ENCODE measurements at places on chromosomes 4 and X.

DNA sequence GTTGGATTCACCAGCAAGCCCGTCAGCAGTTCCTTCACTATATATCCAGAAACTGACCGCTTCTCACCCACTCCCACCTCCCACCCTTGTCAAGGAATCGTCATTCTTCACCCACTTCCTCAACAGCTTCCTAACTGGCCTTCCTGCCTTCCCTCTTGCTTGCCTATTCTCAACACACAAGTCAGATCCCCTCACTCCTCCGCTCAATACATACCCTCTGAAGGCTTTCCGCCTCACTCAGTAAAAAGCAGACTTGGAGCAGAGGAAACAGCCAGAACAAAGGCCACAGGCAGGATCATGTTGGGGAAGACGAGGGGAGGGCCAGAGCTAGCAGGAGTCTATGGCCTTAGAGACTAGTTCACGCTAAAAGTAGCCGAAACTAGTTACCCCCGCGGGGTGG, 23.7 kb downstream of the RWDD4 start:
- DNase-seq, result no peak

DNA sequence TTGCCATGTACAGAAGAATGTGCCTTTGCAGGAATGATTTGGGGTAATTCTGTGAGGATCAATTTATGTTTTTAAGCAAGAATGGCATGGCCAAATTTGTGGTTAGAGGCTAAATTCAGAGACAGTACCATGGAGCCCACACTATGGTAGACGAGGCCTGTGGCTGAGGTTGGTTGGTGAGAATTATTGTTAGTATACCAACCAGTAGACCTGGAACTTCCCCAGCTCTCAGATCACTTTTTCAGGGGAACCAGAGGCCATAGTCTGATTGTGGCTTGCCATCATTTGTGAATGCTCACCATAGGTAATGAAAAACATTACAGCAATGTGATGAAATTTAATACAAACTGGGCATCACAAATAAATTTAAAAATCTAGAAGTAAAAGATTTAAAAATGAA, 56.3 kb downstream of the SHISA3 start:
- DNase-seq, result no peak

GRCh38 chrX:51336584-51336983, 4.0 kb downstream of the NUDT10 start:
- no peak for DNase-seq

DNA sequence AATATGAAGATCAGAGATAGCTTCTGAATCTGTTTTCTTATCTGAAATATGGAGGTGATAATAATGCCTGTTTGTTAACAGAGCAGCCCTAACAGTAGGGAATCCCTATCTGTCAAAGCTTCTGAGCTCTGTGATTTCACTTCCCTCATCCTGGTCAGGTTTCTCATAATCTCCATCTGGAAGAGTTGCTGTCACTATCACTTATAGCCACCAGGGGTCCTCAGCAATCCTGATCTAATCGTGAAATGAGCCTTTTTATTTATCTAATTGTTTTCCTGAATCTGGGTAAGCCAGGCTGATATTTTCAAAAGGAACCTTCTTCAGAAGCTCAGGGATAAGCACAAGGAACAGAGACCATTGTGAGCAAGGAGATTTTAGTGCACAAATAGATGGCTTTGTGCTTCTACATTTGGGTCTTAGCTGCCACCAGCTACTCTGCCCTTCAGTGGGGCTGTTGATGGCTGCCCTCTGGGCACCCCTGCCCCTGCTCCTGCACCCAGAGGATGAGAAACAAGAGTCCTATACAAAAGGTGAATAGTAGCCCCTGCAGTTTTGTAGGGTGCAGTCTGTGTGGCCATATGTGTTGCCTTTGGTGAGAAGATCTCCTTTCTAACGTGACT, 196.4 kb upstream of the RADX start:
- peak; percentile 20 for DNase-seq

- DNase-seq, result no peak
Observed at GRCh38 chr4:86939729-86940575, 5.1 kb downstream of the AFF1 start.

- DNase-seq, result no peak
Observed at GRCh38 chr4:39319676-39320075, 46.5 kb downstream of the RFC1 start.

DNA sequence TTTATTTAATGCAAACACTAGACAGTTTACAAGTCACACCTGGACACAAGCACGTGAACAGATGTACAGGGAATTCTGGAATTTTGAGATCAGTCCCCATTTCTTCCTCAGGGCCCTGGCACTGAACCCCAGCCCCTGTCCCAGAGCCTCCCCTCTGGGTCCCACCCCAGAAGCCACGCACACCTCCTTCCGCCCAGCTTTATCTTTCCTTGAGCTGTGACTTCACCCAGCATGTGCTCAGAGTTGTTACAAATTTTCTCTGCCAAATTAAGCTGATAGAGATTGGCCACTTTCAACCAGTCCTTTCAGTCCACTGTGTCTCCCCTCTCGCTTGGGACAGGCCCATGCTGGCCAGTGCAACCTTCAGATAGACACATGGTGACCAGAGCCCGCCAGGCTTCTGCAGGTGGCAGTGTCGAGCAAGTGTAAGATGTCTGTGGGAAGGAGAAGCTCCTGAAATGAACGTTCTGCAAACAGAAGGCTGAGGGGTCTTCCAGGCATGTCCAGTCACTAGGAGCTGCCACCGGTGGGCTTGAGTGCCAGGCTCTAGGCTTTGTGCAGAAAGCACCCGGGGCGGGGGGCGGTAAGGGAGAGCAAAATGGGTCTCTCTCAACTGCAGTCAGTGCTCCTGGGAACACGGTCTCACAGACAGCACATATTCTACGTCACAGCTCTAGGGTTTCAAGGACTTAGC, 73.3 kb downstream of the MTMR1 start:
- DNase-seq, result no peak

- no peak for DNase-seq
Observed at GRCh38 chr4:39232100-39232499, 49.8 kb downstream of the WDR19 start.

DNA sequence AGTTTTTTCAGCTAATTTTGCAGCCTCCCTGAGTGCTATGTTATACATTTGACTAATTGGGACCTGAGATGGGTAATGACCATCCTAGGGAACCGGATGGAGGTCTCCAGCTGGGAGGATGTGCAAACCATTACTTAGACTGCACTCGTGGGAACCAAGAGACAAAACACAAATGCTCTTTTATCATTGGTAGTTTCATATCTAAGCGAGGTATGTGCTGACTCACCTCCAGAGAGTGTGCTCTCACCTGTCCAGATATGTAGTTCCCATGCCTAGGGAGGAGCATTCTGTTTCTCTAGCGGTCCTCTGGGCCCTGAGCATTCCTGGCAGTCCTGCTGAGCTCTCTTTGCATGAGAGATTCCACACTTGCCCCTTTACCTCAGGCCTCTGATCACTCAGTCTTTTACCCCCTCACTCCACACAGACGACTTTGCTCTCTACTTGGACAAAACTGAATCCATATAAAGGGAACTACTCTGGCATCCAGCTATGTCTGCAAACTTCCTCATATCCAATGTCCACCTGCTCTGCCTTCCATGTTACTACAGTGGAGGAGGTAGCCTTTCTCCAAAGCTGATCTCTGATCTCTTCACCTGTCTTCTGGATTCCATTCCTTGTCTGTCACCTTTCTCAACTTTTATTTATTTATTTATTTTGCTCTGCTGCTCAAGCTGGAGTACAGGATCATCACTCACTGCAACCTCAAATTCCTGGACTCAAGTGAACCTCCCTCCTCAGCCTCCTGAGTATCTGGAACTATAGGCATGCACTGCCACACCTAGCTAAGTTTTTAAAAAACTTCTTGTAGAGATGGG, 88.4 kb downstream of the LRP2BP start:
- DNase-seq, result no peak

- DNase-seq, result no peak
Observed at GRCh38 chr4:112127803-112128202, 17.5 kb upstream of the FAM241A start.

- DNase-seq, result no peak
Observed at GRCh38 chr4:30122711-30123110, 597.5 kb upstream of the PCDH7 start.

DNA sequence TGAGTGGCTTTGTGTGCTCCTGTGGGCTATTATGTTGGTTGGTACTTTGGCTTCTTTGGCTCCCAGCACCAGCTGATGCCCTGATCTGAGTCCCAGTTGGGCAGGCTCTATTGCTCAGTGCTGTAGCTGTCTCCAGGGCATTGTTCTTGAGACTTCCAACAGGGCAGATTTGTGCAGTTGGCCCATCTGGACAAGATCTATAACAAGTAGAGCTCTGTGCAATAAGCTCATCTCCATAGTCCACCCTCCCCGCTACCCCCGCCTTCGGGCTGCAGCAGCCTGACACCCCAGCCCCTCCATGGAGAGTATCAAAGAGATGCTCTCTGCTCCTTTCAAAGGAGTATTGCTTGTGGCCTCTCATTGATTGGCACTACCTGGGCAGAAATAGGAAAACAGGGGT, 5.8 kb upstream of the TMEM31 start:
- peak; percentile 32 for DNase-seq

GRCh38 chrX:66504481-66504880, 134.4 kb downstream of the EDA2R start:
- DNase-seq, result no peak

GRCh38 chr4:3337357-3337732, 44.5 kb downstream of the RGS12 start:
- DNase-seq, result no peak

DNA sequence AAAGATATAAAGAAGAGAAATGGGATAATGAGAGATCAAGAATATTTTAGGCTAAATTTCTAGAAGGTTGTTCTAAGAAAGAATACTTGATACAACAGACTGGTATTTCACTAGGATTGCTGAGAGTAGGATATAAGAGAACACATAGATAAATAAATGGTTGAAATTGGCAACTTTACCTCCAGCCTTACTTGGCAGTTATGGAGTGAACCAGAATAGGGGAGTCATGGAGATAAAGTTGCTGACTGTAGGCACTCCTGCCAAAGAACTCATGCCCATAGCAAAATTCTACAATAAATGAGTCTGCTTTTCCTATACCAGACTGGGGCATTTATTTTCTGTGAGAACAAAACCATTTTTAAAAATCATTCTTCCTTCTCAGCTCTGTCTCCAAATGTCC, 26.4 kb upstream of the MMRN1 start:
- DNase-seq, result no peak

- no peak for DNase-seq
Observed at GRCh38 chrX:134868771-134869495, 121.9 kb upstream of the SMIM10 start.

- DNase-seq, result no peak
Observed at GRCh38 chr4:15234856-15235126, 193.0 kb upstream of the C1QTNF7 start.

DNA sequence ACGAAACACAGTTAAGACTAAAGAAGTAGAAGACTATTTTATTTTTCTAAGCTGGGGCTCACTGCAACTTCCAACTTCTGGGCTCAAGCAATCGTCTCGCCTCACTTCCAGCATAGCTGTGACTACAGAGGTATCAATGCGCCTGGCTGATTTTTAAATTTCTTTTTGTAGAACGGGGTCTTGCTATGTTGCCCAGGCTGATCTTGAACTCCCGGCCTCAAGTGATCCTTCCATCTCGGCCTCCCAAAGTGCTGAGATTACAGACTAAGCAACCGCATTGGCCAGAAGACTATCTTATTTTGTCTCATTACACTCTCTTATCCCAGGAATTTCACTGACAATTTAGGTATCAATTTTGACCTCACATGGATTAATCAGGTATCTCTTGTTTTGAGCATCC, 1.2 kb downstream of the LAMTOR3 start:
- no peak for DNase-seq

DNA sequence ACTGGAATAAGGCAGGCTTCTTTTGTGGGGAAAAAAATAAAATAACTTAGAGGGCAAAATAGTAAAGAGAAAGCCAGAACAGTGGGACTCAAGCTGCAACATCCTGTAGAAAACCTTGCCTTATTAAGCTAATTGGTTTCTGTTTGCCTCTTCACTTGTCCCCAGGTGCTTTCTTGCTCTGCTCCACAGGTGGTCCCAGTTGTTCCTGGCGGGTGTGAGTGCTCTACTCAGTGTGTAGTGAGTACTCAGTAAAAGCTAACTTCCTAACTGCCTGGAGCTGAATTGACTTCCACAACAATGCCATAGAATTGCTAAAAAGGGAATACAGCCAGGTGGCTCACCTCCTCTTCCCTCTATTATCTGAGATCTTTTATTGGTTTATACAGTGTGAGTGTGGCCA, 930.2 kb downstream of the C4orf33 start:
- no peak for DNase-seq

GRCh38 chr4:123427951-123428350, 31.4 kb downstream of the SPRY1 start:
- DNase-seq, result no peak

DNA sequence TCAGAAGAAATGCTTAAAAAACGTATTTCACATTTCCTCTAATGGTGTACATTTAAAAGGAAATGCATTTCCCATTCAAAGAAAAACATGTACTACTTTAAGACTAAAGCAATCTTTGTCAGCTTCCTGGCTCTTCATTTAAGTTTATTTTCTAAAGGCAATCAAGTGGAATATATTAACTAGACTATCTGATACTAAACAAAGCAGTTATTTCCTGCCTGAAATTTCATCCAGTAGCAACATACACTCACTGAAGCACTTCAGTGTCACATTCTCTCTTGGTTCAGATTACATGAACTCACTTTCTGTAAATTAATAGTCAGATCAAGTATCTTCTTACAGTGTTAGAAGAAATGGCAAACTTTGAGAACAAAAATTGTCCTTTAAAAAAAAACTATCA, 42.5 kb downstream of the LRBA start:
- DNase-seq, result no peak

DNA sequence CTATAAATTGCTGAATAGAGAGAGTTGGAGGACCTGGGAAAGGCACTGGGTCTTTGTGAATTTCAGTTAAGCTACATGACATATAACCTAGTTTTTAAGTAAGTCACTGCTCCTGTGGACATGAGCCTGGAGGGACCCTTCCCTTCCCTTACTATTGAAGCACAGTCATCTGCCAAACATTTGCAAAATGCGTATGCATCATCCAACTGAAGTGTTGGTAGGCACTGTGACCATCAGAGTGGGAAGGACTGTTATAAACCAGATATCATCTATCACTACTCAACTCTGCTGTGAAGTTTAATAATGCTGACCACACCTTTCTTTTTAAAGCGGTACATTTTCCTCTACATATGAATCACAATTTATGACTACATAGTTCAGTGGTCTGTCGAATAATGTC, 5.2 kb downstream of the GABRA3 start:
- DNase-seq, result no peak

DNA sequence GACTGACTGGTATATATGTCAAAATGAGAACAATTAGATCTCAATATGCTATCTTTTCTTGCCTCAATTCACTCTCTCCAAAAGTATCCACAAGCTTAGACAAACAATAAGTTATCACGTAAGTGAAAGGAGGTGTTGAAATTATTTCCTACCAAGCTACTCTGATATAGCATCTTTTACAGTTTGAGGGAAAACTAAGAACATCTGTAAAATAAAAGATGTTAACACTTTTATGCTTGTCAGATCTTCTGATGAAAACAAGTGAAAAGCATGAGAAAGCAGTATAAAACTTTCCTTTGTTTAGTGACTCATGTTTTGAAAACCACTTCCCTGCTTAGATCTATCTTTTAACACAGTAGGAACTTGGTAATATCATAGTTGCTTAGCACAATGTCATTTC, 8.4 kb upstream of the MAB21L2 start:
- no peak for DNase-seq

- no peak for DNase-seq
Observed at GRCh38 chr4:2767046-2767704, 11.0 kb upstream of the TNIP2 start.

GRCh38 chrX:111409326-111409725, 2.7 kb downstream of the DCX start:
- no peak for DNase-seq

Measured in amygdala (tissue), 56 donors.